Fibroblast of the aortic adventitia (primary cell): ENCODE measurements at places on chromosomes 1 and 21. TPM values are rescaled to one million over a fixed set of nuclear protein-coding genes. Genes with fewer than 3 reads are reported as not detected.

GRCh38 chr21:42666925-42667324 lies 13.5 kb downstream of the PDE9A start:
- DNase-seq, result no peak

DNA sequence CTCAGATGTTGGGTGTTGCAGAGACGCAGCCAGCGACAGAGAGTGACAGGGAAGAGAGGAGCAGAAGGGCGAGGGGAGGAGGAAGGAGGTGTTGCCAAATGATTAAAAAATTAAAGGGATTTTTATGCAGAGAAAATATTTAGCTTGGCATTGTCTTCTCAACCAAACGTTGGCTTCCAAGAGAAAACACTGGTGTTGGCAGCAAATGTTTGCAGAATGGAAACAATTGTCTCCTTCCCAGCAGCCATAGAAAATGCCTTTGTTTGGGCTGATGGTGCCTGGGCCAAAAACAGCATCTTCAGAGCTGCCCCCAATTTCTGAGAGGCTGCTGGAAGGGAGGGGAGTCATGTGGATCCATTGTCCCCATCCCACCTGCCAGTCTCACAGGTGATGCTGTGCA lies 29.7 kb upstream of the GRIK3 start:
- no peak for DNase-seq

ANKRD35 gene
- total RNA-seq, result 3.2 and 3.9 TPM in 2 replicates

CELA3A gene
- not detected in 2 replicates for total RNA-seq
